ENCODE measurements at places on chromosomes 2 and 18.

- no peak for DNase-seq
Observed at GRCh38 chr18:27627927-27628326, 442.8 kb upstream of the CHST9 start.

DNA sequence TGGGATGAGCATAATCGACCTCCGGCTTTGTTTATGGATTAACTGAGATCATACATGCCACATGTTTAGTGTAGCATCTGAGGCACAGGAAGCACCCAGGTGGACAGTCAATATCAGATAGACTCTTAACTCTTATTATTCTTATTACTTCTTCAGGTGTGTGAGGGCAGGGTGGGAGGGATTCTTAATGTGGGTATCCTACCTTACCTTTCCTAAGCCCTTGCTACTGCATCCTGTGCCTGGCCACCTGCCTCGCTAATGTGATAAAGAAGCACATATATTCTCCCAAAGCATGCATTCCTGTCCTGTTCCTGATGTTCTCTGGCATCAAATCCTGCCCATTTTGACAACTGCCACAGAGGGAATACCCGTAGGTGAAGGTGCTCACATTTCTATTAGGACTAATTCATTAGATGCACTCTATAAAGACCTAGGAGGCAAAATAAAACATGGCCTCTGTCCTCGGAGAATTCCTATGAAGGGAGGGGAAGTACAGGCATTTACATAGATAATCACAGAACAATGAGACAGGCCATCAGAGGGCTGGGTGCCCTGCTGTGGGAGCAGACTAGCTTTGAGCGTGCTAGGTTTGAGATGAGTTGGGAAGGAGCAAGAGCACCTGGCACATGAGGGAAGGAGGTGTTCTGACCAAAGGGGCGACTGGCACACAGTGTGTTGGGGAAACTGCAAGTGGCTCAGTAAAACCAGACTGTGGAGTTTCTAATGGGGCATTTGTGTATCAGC, 19.5 kb upstream of the CELF4 start:
- no peak for DNase-seq

- no peak for DNase-seq
Observed at GRCh38 chr18:8081267-8081666, 514.2 kb downstream of the PTPRM start.

- DNase-seq = no peak
Observed at GRCh38 chr18:63376538-63376937, 9.5 kb upstream of the KDSR start.

GRCh38 chr18:70423988-70424387, 135.1 kb downstream of the SOCS6 start:
- DNase-seq = no peak

DNA sequence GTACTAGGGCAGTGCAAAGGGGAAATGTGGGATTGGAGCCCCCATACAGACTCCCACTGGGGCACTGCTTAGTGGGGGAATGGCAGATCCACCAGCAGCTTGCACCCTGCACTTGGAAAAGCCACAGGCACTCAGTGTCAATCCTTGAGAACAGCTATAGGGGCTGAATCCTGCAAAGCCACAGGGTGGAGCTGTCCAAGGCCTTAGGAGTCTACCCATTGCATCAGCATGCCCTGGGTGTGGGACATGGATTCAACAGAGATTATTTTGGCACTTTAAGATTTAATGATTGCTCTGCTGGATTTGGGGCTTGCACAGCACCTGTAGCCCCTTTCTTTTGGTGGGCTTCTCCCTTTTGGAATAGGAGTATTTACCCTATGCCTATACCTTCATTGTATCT, 8.6 kb upstream of the ZNF24 start:
- no peak for DNase-seq

- DNase-seq = no peak
Observed at GRCh38 chr18:25038261-25038660, 313.7 kb downstream of the ZNF521 start.

DNA sequence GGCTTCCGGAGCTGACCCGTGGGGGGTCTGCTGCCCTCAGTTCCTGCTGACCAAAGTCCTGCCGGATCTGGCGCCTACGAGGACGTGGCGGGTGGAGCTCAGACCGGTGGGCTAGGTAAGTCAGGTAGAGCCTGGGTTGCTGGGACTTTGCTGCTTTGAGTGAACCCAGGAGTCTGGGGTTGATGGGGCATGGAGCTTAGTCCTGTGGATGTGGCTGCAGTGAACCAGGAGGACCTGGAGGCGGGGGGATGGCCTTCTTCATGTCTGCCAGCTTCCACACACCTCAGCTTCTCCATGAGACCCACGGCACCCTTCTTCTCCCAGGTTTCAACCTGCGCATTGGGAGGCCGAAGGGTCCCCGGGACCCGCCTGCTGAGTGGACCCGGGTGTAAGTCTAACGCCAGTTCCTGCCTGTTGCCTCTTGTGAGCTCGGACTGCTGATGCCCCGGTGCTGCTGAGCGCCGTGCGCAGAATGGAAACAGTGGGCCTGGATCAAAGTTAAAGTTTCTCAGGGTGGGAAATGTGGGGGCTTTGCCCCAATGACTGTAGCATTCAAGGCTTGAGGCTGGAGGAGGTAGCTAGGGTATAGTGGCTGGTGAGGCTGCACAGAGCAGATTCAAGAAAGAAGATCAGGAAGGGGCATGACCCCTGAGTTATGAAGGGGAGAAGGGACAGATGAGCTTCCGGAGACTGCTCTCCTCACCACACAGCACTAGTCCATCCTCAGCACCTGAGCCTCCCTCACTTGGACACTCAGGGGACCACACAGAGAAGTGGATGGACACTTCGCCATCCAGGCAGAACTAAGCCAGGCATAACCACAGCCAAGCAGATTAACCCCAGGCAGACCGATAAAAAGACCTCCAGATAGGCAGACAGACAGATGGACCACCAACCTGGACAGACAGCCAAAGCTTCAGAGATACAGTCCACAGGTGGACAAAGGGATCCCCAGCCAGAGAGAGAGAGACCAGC, 17.3 kb downstream of the PTPN18 start:
- no peak for DNase-seq

GRCh38 chr2:20614201-20615067, 36.5 kb downstream of the HS1BP3 start:
- no peak for DNase-seq

- no peak for DNase-seq
Observed at GRCh38 chr2:45192991-45193390, 183.7 kb upstream of the SIX2 start.

DNA sequence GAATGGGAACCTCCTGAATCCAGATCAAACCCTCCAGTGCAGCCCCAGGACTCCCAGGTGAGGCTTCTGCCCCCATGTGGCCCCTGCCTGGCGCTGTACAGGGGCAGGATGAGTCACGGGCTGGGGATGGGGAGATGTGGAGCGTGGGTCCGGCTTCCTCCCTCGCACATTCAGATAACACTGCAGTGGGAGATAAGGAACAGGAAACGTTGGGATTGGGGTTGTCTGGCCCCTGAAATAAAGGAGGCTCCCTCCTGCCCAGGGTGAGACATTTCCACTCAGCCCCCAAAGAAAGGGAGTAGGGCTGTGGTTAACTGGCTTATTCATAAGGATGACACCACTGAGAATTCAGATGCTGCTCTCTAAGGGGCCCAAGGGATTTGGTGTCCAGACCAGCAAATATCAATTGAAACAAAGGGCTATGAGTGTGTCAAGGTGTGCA, 30.7 kb downstream of the IGFBP5 start:
- DNase-seq = no peak

DNA sequence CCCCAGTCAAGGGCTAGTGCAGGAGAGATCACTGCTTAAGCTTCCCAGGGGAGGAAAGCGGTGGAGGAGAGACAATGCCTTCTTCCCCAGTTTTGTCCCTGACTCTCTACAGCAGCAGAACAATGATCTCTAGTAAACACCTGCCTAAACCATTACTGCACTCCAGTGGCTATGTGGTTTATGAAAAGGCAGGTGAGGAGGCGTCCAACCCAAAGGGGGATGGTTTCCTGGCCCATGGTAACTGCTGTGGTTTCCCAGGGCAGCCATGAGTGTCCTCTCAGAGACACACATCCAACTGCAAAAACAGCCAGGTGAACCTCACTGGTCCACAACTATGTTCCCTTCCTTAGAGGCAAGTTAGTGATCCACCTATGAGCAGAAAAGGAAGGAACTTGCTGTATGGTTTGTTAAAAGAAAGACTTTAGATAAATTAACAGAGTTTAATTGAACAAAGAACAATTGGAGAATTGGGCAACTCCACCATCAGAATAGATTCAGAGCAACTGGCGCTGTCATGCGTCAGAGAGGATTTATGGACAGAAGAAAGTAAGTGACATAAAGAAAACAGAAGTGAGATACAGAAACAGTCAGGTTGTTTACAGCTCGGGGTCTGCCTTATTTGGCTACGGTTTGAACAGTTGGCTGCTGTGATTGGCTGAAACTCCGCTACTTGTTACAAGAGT, 4.8 kb upstream of the TTC39C start:
- DNase-seq = no peak

- no peak for DNase-seq
Observed at GRCh38 chr2:73037947-73038585, 33.4 kb downstream of the SFXN5 start.

All from head of caudate nucleus (tissue), 42 donors.